ENCODE measurements at places on chromosomes 16 and 17. TPM values are rescaled to one million over a fixed set of nuclear protein-coding genes. Genes with fewer than 3 reads are reported as not detected.

GRCh38 chr17:50487213-50488096 lies 8.8 kb downstream of the RSAD1 start:
- peak; percentile 36 for DNase-seq

DNA sequence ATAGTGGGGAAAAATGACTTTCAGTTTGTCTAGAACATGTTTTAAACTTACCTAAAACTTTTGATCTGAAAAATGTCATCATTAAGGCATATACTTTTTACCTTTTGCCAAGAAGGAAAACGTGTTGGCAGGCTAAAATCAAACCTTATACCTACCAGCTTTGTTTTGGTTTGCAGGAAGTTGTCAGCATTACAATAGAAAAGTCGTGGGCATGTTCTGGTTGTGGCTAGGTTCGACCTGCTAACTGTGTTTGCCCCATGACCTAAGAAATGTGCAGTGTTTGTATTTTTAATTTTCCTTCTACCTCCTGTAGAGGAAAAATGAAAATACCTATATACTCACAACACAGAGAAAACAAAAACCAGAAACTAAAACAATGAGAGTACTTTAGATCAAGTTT lies 13.0 kb downstream of the SKAP1 start:
- DNase-seq: no peak

DNA sequence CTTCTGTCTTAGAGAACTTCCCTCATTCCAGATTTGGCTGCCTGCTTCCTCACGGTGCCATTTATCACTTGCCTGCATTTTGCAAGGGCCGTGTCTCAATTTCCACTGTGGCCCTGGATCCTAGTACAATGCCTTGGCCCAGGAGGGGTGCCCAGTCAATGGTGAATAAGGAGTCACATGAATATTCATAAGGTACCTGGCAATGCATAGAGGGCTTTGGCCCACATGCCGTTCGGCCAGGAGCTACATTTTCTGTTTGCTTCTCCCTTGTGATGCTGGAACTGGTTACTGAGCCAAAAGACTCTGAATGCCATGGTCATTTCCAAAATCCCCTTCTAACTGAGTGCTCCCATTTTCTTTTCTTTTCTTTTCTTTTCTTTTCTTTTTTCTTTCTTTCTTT lies 4.8 kb upstream of the PIRT start:
- DNase-seq: no peak

DNA sequence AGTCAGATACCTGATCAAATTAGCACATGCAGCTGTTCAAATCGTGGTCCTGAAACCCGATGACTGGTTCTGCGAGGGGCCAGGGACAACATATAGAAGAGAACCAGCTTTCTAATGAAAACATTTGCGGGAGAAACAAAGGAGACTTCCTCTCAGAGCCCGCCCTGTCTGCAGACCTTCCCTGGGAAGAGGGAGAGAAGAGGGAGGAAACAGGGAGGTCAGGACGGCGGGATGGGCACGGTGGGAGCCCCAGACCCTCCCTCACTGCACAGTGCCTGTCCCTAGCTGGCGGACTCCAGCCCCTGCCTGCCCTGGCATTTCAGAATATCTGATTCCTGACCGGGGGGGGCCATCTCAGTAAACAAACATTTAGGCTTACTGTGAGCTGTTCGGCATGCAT lies 317.3 kb downstream of the FOXL1 start:
- DNase-seq: no peak

- peak; percentile 86 for DNase-seq
Observed at GRCh38 chr16:50547340-50548124, 664 bp upstream of the NKD1 start.

TBC1D26 gene
- total RNA-seq: not detected

MMP28 gene
- not detected for total RNA-seq
